ENCODE measurements at places on chromosomes 5 and 9.

GRCh38 chr5:174571662-174572397 is 152.6 kb upstream of the MSX2 start:
- peak; percentile 4 for DNase-seq

- no peak for DNase-seq
Measured at GRCh38 chr5:32312197-32312594, 543 bp downstream of the MTMR12 start.

GRCh38 chr5:93399675-93400074 is 181.3 kb downstream of the NR2F1-AS1 start:
- no peak for DNase-seq

- DNase-seq = no peak
Measured at GRCh38 chr5:168557389-168557788, 21.8 kb downstream of the PANK3 start.

DNA sequence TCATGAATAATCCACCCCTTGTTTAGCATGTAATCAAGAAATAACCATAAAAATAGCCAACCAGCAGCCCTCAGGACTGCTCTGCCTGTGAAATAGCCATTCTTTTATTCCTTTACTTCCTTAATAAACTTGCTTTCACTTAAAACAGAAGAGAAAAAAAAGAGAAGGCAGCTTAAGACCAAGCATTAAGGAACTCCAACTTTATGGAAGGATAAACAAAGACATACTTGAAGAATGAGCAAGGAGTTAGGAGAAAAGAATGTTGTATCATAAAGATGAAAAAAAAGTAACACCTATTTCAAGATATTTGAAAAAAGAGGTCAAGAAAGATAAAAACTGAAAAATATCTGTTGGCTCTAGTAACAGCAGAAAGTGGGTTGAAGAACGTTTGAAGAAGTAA is 107.6 kb downstream of the RNF180 start:
- DNase-seq = no peak

GRCh38 chr5:61464512-61464911 is 132.5 kb downstream of the ZSWIM6 start:
- DNase-seq = no peak

GRCh38 chr9:101332362-101332761 is 52.4 kb downstream of the BAAT start:
- no peak for DNase-seq

- no peak for DNase-seq
Measured at GRCh38 chr5:136409000-136409399, 43.7 kb upstream of the TRPC7 start.

- DNase-seq = peak; percentile 75
Measured at GRCh38 chr9:76403352-76403751, 9.1 kb upstream of the RFK start.

GRCh38 chr9:81031422-81032029 is 657.8 kb downstream of the TLE1 start:
- no peak for DNase-seq

- DNase-seq = no peak
Measured at GRCh38 chr5:65923339-65923738, 3.0 kb upstream of the ERBIN start.

- no peak for DNase-seq
Measured at GRCh38 chr9:89969881-89970639, 365.2 kb downstream of the GADD45G start.

DNA sequence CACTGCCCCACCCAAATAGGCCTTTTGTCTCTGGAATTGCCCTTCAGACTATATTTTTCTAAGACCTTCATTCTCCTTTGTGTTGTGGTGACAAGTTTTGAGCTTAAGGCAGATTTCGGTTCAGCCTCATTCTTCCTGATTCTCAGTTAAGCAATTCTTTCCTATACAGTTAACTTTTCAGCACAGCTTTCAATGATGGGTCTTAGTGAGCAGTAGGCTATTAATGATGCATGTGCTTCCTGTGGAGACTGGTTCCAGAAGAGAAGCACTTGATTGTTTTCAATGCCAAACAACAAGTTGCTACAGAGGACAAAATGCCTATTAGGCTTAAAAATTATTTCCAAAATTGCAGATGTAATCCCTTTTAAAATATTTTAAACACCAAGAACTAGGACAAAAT is 47.7 kb upstream of the TLX3 start:
- no peak for DNase-seq

DNA sequence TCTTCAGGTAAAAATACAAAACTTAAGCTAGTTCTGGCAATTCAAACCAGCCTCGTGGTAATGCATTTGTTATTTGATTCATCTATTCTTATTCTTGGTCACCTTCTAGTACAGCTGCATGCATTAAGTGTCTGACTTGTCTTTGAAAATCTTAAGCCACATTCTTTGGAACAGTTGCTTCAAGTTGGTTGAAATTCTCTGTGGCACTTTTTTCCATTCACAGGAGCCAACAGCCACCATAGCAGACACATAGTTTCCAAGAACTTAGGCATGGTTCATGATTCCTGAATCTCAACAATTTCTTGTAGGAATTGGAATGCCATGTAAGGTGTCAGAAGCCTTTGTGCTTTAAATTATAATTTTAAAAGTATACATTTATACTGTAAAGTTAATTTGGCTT is 47.4 kb upstream of the MEF2C start:
- no peak for DNase-seq

DNA sequence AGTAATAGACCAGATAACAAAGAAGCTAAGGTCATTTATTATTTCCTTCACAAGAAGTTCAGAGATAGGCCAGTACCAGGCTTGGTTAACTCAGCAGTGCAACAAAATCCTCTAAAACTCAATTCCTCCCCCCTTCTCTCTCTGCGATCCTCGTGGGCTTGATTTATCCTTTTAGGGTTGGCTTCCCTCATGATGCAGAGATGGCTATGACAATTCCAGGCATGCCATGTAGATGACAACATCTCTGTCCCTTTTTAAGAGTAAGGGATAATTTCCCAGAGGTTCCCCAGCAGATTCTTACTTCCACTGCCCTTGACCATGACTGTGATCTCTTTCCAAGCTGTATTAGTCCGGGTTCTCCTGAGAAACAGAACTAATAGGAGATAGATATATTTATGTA is 28.7 kb upstream of the DAP start:
- DNase-seq = peak; percentile 15

GRCh38 chr5:173643964-173644363 is 27.5 kb upstream of the BOD1 start:
- DNase-seq = no peak

DNA sequence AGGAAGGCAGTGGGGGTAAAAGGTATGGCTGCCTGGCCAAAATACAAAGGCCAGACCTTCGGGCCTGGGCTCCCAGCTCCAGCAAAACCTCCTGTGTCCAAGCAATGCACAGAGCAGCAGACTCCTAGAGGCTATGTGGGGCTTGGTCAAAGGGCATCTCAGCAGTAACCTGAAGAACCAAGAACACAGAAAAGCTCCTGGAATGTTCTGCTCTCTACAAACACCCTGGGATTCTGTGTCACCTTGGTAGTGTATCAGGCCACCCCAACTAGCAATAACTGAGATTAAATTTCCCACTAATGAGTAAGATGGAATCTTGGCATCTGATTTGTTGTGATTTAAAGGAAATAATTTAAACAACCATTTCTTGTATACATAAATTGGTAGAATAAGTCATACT is 158.6 kb downstream of the GLIS3 start:
- no peak for DNase-seq

- DNase-seq = no peak
Measured at GRCh38 chr9:135410831-135411473, 68.6 kb upstream of the PPP1R26 start.

- peak; percentile 61 for DNase-seq
Measured at GRCh38 chr9:126440940-126441339, 114.3 kb downstream of the MVB12B start.

GRCh38 chr5:142283304-142283703 is 41.5 kb downstream of the SPRY4 start:
- DNase-seq = no peak

- DNase-seq = no peak
Measured at GRCh38 chr5:66273121-66273520, 129.0 kb downstream of the SREK1 start.

DNA sequence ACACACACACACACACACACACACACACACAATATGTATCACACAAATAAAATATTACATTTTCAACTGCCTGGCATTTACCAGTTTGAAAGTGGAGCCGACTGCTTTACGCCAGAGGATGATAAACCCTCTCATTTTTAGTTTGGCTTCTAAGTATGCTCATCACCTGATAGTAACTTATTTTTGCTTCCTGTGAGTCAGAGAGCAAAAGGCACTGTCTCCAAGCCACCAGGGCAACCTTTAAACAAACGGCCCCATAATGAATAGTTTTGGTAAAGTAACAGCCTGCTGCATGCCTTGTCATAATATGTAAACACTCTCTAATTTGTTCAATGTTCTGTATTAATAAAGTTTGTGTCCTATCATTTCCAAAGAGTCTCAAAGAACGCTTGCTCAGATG is 26.9 kb downstream of the KLF4 start:
- DNase-seq = peak; percentile 54

DNA sequence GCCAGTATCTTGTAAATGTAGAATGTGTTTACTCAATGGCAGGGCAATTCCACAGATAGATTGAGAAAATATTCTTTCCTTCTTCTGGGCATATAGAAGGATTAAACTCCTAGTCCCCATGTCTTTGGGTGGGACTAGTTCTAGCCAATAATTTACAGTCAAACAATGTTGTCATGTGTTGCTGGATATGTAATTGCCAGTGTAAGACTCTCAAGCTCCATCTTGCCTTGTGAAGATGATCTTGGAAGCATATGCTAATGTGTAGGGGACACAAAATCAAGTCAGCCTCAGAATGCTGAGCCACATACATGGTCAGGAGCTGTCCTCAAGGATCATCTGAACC is 386.9 kb downstream of the CETN3 start:
- DNase-seq = no peak

DNA sequence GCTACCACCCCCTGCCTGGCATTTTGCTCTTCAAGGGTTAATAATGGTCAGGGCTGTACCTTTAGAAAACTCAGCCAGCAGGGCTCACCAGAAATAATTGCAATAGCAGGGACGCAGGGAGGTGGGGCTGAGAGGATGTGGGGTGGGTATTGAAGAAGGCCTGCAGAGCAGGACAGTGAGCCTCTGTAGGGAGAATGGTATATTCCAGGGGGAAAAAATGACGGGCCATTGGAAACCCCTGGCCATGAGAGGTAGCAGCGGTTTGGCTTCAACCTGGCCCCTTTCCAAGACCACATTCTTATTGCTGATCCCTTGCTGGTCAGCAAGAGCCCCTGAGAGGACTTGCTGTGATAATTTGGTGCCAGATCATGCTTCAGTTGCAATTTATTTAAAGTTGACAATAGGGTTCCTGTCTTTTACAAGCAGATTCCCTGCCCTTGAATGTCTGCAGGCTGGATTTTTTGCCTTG is 36.7 kb upstream of the CTNNA1 start:
- no peak for DNase-seq

GRCh38 chr5:142888469-142889085 is 118.4 kb downstream of the ARHGAP26 start:
- DNase-seq = no peak

GRCh38 chr5:122775550-122776542 is 966 bp downstream of the SNX2 start:
- DNase-seq = no peak

GRCh38 chr5:67619235-67619634 is 422.6 kb upstream of the CD180 start:
- DNase-seq = no peak

GRCh38 chr9:88949961-88950340 is 41.3 kb upstream of the S1PR3 start:
- no peak for DNase-seq

DNA sequence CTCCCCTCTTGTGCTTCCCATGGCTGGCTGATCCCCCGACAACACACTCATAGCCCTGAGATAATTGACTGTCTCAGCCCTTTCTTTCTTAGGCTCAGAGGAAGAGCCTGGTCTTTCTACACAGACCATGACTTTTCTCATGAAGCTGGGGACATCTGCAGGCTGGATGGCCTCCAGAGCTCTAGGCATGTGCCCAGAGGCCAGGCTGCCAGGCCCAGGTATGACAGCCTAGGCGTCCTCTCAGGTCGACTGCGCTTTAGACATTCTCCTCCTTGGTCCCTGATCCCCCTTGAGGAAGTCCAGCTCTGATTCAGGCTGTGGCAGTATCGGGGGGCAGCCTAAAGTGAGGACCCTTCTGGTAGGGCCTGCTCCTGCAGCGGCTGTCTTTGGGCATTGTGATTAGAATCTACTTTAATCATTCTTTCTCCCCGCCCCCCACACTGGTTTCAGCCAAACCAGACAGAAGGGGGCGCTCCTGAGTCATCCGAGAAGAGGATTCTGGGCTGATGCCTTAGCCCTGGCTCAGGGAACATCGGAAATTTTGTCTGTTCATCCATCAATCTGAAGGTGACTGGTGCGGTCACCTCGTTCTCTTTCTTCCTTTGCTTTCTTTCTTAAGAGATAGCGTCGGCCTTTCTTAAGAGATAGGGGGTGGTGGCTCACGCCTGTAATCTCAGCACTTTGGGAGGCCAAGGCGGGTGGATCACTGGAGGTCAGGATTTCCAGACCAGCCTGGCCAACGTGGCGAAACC is 66.5 kb upstream of the HSPA9 start:
- DNase-seq = no peak

- DNase-seq = no peak
Measured at GRCh38 chr9:125479846-125480615, 218.4 kb downstream of the GAPVD1 start.
